ENCODE measurements at places on chromosomes 11 and 22. TPM values are rescaled to one million over a fixed set of nuclear protein-coding genes. Genes with fewer than 3 reads are reported as not detected.

DNA sequence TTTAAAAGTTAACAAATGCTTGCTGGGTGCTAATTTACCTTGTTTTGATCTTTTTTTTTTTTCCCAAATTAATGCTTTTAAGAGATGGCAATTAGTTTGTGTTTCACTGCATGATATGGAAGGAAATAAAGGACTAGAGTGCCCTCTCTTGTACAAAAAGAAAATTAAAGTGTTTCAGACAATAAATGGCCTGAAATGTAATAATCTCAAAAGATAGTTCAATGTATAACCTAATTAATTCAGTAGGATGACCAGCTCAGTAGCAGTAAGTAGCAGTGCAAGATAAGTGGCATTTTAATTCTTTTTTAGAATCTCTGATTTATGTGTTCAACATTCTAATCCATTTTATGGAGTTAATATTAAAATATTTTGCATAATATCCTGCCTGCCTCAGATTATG lies 39.9 kb upstream of the MYO18B start:
- no peak for DNase-seq

DNA sequence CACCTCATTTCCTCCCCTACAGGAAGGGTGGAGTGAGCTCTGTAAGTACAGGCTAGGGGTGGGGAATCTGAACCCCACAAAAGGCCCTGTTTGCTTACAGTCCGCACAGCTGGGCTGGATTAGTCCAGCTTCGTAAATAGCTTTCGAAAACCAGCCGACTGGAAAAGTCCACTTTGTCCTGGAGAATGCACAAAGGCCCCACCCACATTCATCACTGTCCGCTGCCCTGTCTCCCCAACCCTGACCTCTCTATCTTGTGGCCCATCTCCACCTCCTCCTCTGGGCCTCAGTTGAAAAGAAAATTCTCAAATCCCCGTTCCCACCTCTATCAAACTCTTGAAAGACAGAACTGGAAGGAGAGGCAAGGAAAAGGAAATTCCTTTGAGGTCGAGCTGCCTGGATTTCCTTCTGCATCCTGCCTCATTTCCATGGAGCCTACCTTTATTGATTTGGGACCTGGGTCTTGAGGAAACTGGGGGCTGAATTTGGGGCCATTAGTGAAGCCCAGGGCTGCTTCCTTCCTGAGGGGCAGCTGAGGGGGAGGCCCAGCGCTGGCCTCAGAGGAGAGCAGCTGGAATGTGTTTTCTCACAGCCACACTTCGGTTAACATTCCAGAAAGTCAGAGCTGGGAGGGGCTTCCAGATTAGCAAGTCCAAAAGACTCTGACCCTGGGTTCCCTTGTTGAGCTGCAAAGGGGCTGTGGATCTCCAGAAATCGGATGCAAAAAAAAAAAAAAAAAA lies 147.6 kb downstream of the FBXO7 start:
- DNase-seq: peak; percentile 95

- no peak for DNase-seq
Observed at GRCh38 chr22:31742115-31742514, 7.8 kb downstream of the PRR14L start.

- DNase-seq: no peak
Observed at GRCh38 chr11:9081153-9081552, 10.2 kb downstream of the SCUBE2 start.

- no peak for DNase-seq
Observed at GRCh38 chr11:16817351-16817750, 78.9 kb downstream of the C11orf58 start.

GRCh38 chr11:83493917-83494316 lies 207.8 kb upstream of the CCDC90B start:
- DNase-seq: peak; percentile 34

- DNase-seq: no peak
Observed at GRCh38 chr11:109039611-109040010, 374.7 kb downstream of the DDX10 start.

DNA sequence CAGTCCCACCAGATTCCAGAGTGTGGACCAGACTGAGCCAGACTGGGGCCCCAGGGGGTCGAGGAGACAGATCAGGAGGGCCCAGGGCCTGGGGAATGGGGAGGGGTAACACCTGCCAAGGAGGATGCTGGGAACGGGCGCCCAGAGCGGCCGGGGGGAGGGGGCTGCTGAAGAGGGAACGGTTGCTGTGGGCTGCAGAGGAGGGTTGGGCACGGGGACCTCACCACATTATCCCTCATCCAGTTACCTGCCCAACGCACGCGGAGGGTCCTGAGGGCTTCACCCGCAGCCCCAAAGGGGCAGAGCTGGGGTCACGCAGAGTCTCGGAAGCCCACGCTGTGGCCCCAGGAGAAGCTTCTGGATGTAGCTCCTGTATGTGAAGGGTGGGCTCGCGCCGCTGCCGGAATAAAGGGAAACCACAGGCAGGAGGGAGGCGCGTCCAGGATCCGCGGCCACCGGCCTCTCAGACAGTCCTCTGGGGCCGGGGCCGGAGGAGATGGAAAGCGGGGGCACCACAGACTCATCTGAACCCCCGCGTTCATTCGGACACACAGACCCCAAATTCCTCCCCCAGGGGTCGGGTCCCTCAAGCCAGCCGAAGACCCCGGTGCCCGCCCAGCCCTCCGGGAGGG lies 866 bp upstream of the SELENOO start:
- DNase-seq: no peak

GRCh38 chr11:133887692-133888332 lies 42.5 kb upstream of the SPATA19 start:
- DNase-seq: no peak

GRCh38 chr11:77069336-77069968 lies 2.7 kb downstream of the CAPN5 start:
- no peak for DNase-seq

Gene ST14
- 34.2 TPM for polyA plus RNA-seq

Gene TLCD5
- 15.2 TPM for polyA plus RNA-seq

Gene OR5M10
- not detected for polyA plus RNA-seq

Gene UEVLD
- 15.0 TPM for polyA plus RNA-seq

Gene RIMBP3C
- 0.37 TPM for polyA plus RNA-seq

Gene HBG2
- 2,022 TPM for polyA plus RNA-seq

Measured in renal pelvis (tissue), 12 donors.